Amniotic stem cell (primary cell): ENCODE measurements at places on chromosomes 1 and 21.

GRCh38 chr1:24564695-24565094 lies 8.8 kb downstream of the NCMAP start:
- no peak for DNase-seq

DNA sequence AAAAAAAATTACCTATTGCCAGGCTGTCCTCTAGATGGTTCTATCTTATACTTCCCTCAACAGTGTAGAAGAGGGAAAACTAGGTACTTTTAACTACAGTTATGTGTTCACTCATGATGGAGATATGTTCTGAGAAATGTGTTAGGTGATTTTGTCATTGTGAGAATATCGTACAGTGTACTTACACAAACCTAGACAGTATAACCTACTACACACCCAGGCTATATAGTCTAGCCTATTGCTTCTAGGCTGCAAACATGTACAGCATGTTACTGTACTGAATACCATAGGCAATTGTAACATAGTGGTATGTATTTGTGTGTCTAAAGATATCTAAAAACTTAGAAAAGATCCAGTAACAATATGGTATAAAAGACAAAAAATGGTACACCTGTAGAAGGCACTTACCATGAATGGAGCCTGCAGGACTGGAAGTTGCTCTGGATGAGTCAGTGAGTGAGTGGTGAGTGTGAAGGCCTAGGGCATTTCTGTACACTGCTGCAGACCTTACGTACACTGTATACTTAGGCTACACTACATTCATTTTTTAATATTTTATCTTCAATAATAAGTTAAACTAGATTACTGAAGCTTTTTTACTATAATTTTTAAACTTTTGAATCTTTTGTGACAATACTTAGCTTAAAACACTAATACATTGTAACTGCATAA lies 13.2 kb downstream of the MGST3 start:
- DNase-seq = no peak

DNA sequence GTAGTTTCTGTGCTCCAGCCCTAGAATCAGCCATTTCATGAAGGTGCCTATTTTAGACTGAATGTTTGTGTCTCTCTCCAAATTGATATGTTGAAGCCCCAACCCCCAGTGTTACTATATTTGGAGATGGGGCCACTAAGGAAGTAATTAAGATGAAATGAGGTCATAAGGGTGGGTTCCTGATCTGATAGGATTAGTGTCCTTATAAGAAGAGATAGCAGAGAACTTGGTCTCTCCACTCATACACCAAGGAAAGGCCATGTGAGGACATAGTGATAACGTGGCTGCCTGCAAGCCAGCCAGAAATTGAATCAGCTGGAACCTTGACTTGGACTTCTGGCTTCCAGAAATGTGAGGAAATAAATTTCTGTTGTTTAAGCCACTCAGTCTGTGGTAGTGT lies 12.3 kb downstream of the RAVER2 start:
- DNase-seq = no peak

DNA sequence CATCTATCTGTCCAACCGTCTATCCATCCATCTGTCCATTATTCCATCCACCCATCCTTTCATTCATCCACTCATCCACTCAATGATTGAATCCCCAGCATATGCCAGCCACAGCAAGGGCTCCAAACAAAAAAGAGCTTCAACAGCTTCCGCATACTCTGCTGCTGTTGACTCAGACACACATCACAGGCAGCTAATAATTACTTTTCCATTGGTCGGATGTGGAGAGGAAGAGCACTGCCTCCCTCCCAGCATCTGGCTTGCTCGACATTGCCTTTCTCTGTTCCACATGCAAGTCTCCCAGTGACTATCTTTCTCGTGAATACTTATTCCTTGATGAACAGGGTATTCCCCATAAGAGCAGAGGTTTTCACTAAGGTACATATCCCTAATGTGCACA lies 176.5 kb downstream of the HIVEP3 start:
- DNase-seq = peak; percentile 13

- DNase-seq = no peak
Measured at GRCh38 chr1:43449708-43450069, 4.0 kb downstream of the HYI start.

GRCh38 chr1:224617410-224618355 lies 1.6 kb downstream of the CNIH3 start:
- DNase-seq = no peak

DNA sequence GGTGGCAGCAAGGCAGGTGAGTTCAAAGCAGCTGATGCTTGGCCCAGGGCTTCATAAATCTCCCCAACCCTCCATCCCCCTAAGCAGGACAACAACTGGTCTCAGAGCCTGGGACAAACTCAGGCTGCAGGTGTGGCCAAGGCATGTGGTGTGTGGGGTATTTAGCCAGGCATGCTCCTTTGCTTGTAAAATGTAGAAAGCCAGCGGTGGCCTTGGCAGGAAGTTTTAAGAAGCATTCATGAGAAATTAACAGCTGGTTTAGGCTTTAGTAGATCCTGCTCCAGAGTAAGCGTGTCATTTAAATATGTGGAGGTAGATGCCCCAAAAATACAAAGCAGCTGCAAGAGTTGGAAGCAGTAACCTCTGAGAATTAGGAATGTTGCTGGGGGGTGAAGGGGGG lies 44.8 kb downstream of the NTPCR start:
- no peak for DNase-seq

GRCh38 chr1:96634883-96635282 lies 86.7 kb upstream of the PTBP2 start:
- DNase-seq = no peak

GRCh38 chr1:170520601-170521000 lies 11.4 kb upstream of the GORAB start:
- DNase-seq = no peak

- DNase-seq = no peak
Measured at GRCh38 chr21:36773995-36774394, 75.1 kb downstream of the SIM2 start.

- DNase-seq = peak; percentile 64
Measured at GRCh38 chr1:20493839-20494608, 8.0 kb upstream of the CAMK2N1 start.

- no peak for DNase-seq
Measured at GRCh38 chr21:21858502-21859334, 860.5 kb downstream of the NCAM2 start.

GRCh38 chr1:41981796-41982195 lies 63.1 kb upstream of the HIVEP3 start:
- DNase-seq = no peak

- no peak for DNase-seq
Measured at GRCh38 chr1:24186993-24187790, at the start of gene IFNLR1. TSS of gene IFNLR1 (minus strand) at chr1:24187289. CDS start at chr1:24187248, 41 bp downstream.

DNA sequence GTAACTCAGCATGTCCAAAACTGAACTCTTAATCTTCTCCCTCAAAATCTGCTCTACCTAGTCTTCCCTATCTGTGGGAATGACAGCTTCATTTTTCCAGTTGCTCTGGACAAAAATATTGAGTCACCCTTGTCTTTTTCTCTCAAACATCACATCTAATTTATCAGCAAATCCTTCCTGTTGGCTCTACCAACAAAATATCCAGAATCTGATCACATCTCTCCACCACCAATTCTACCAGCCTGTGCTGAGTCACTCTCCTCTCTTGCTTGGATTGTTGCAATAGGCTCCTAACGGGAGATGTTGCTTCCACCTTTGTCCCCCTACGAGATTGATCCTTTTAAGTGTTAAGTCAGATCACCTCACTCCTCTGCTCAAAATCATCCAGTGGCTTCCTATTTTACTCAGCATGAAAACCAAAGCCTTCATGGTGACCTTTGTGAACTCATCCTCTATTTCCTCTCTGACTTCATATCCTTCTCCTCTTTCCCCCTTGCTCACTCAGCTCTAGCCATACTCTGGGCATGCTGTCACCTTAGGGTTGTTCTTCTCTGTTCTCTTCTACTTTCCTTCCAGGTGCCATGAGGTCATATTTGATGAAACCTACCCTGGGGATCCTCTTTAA lies 21.5 kb upstream of the SMYD2 start:
- no peak for DNase-seq

DNA sequence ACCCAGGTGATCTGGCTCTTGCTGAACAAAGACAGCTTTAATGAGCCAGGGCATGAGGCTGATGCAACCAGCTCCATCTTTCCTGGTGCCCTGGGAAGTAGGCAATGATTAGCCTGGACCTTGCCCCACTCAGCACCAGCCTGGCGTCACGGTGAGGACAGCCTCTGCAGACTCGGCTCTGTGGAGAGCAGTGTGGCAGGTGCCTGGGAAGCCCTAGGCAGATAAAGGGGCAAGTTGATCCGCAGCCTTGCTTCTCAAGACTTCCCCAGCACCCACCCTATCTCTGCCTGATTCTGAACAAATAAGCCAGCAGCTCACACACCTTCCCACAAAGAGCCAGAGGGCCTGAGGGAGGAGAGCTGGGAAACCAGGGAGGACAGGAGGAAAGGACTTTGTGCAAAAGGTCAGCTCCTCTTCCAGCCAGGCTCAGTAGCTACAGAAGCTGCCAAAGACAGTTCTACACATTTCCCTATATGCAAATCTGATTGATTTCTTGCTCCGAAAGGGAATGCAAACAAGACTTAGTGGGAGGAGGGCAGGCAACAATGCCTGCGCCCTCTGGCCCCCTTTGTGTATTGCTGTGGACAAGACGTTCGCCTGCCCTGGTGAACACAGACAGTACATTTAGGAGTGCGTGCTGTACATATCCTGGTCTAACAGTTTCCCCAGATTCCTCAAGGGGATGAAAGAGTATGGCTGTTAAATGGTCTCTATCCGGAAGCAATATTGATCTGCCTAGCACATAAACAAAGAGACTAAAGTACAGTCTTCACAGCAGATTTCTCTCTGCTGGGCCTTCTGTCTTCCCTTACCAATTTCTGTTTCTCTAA lies 63.8 kb downstream of the BCAR3 start:
- DNase-seq = no peak

DNA sequence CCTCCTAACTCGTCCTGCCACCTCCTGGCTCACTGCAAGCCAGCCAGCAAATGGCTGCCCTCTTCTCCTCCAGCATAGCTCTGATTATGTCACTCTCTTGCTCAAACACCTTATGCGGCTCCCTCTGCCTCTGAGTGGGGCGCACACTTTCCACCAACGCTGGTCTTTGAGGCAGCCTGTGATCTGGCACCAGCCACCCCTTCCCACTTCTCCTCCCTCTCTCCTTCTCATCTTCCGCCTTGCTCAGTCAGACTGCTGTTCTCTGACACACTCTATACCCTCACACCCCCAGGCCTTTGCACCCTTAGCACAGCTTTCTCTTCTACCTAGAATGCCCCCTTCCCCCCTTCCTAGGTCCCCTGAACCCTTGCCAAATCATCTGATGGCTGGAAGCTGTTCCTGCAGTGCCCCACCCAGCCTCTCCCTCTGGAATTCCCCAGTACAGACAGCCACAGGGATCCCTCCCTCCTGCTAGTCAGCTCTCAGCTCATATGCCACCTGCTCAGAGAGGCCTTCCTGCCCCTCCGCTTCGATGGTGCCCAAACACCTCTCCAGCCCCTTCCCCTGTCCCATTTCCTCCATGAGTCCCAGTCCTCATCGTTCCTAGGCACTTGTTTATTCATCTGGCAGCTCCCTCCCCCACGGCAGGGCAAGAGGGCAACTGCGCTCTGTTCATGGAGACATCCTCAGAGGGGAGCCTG lies 21.7 kb upstream of the PEF1 start:
- DNase-seq = no peak

- DNase-seq = no peak
Measured at GRCh38 chr1:62176597-62177312, 17.9 kb upstream of the L1TD1 start.

DNA sequence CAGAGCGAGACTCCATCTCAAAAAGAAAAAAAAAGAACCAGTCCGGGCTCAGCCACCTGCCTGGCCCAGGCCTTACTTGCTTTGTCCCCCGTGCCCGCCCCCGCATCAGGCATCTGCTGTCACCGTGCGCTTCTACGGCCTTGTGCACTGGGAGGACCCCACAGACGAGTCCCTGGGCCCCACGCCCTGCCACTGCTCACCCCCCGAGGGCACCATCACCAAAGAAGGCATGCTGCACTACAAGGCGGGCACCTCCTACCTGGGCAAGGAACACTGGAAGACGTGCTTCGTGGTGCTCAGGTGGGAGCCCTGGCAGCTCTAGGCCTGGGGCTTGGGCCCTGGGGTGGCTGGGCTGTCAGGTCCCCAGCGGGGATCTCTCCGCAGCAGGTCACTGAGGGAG lies 5.6 kb upstream of the SLC25A34 start:
- DNase-seq = no peak

- no peak for DNase-seq
Measured at GRCh38 chr1:26281971-26282370, 2.1 kb downstream of the SH3BGRL3 start.

DNA sequence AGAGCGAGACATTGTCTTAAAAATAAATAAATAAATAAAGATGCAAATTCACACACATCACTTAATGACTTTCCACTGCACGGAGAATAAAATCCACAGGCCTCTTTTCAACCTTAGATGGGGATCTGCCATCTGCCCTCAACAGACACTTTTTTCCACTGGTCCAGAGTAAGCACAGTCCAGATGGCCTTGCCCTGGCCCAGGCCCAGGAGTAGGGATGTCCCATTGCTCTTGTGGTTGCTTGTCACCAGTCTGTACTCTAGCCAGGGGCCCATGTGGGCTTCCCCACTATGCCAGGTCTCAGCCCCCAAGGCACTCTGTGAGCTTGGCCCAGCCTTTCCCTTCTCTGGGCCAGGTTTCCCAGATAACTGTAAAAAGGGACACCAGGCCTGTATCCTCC lies 17.4 kb downstream of the PLOD1 start:
- DNase-seq = no peak

GRCh38 chr1:56430141-56430839 lies 149.1 kb downstream of the PLPP3 start:
- DNase-seq = no peak

GRCh38 chr1:165408518-165408917 lies 36.4 kb downstream of the RXRG start:
- DNase-seq = no peak

GRCh38 chr1:91900562-91900961 lies 14.6 kb upstream of the TGFBR3 start:
- DNase-seq = no peak

DNA sequence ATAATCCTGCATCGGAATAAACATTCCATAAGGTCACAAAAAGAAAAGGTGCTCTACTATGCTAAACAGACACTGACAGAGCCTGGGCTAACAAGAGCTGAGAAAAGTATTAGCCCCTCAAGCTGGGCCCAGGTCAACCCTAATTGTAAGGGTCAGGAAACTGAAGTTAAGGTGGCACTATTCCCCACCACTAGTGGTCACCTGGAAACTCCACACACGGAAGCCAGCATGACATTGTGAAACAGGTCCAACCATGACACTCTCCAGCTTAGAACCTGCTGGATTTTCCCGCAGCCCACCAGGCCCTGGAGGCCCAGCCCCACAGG lies 1.2 kb downstream of the PTTG1IP start:
- no peak for DNase-seq

GRCh38 chr1:1914971-1915692 lies at the start of gene CALML6:
TSS of gene CALML6 (plus strand) at chr1:1915260. CDS start at chr1:1915281, 21 bp downstream.
- no peak for DNase-seq

- DNase-seq = no peak
Measured at GRCh38 chr1:3732434-3733093, 19.7 kb upstream of the CCDC27 start.
